ENCODE measurements at places on chromosomes 2 and 18.
A peak's percentile ranks its signal among the peaks of the same experiment; 100 is the strongest.

DNA sequence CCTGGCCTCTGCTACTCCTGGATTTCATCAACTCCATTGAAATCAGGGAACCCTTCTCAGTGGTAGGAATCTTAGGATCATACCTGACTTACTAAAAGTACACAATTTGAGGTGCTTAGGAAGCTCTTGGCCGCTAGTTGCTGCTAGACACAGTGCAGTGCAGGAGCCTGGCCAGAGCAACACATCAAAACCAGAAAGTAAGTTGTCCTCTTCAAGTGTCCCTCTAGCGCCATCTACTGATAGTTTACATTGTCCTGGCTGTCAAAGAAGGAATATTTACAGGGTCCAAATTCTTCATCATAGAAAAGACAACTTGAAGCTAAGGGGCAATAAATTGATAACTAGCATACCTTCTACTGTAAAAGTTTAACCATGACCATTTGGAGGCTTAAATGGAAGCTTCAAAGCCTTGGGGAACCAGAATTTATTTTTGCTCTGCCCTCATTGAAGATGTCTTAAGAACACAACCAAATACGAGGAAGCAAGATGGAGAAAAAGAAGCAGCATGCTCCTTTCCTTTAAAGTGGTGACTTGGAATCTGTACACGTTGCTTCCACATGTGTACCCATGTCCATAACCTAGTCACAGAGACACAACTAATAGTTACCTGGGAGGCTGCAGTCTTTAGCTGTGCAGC lies 889.1 kb upstream of the GCFC2 start:
- DNase-seq: no peak

- no peak for DNase-seq
Measured at GRCh38 chr18:11145413-11146191, 3.8 kb downstream of the PIEZO2 start.

- DNase-seq: no peak
Measured at GRCh38 chr2:121485039-121485438, 45.6 kb upstream of the RNU4ATAC start.

DNA sequence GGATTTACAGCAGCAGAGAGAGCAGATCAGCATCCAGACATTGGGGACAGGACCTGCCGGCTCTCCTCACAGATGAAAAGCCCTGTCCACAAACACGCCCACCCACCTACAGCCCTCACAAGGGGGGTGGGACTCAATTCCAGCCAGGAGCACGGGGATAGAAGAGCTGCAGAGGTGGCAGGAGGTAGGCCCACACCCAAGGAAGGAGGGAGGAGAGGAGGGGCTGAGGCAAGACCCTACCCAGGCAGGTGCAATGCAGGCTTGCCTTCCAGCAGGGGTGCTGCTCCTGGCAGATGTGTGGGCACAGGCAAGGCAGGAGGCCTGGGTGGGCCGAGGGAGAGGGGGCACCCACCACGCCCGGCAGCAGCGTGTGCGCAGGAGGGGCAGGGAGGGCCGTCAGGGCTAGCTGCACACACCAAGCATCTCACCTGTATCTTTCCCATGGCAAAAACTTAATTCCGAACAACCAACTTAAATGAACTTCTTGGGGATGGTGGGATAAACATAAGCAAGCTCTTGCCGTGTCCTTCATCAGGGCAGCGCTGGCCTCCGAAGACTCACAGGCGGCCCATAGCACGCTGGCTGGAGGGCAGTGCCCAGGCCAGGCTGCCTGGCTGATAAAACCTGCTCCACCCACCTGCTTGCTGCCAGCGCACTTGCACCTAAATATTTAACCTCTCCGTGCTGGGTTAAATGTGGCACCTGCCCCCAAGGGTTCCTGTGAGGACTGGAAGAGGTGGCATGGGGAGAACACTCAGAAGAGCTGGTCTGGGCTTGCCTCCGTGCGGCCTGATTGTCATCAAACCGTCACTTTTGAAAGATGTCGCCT lies 219.5 kb downstream of the HDAC4 start:
- DNase-seq: peak; percentile 8

DNA sequence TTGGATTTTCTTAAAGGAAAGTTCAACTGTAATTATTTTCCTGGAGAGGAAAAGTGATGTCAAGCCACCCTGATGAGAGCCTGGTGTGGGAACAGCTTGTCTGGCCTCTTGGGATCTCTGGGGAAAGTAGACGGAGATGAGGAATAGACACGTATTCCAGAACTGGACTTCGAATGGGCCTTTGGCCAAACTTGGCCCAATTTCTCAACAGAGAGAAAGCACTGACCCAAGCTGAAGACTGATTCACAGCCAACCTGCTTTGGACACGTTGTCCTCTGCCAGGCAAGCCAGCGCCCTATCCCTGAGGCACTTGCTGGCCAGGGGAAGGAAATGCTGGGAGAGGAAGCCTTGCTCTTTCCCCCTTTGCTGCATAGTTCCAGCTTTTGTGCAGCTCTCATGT lies 70.8 kb upstream of the CTAGE1 start:
- DNase-seq: no peak

DNA sequence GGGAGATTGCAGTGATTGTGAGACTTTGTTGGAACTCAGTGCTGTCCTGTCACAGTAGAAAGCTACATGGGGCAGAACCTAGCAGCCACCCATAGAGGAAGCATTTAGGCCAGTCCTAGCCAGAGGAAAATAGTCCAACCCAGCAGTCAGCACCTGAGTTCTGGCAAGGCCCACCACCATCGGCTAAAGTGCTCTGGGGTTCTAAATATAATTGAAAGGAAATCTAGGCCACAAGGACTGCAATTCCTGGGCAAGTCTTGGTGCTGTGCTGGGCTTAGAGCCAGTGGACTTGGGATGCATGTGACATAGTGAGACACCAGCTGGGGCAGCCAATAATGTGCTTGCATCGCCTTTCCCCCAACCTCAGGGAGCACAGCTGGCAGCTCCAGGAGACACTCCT lies 28.9 kb upstream of the ACTR2 start:
- DNase-seq: no peak

GRCh38 chr2:7270011-7270431 lies 352.8 kb downstream of the RNF144A start:
- DNase-seq: no peak

GRCh38 chr2:78245394-78246135 lies 723.4 kb upstream of the LRRTM4 start:
- DNase-seq: no peak

DNA sequence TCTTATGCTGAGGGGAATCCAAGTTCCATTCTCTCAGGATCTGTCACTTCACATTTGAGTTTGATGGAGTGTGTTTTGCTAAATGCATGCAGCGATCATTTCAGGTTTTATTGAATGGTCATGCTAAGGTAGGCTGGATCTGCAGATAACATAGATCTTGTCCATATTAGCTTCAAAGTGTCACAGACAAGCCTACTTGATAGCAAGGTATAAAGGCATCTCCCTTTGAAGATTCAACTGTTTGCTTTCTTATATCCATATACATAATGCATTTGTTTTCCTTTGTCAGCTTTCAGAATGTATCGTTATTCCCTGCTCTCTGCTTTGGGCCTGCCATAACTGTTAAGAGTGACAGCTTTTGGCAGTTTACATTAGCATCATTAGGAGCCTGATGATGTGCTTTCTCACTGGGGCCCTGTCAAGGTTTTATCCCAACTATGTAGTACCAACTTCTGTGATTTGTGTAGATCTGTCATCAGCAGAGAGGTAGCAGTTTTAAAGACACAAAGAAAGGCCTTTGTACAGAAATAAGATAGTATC lies 604.3 kb upstream of the CDH7 start:
- no peak for DNase-seq

GRCh38 chr18:12776821-12777471 lies 74.1 kb downstream of the PSMG2 start:
- no peak for DNase-seq

- DNase-seq: no peak
Measured at GRCh38 chr2:120445449-120446143, 99.7 kb downstream of the INHBB start.

- no peak for DNase-seq
Measured at GRCh38 chr2:134718023-134718816, 580 bp downstream of the TMEM163 start.

GRCh38 chr2:105952131-105952530 lies 207.4 kb downstream of the NCK2 start:
- DNase-seq: no peak

DNA sequence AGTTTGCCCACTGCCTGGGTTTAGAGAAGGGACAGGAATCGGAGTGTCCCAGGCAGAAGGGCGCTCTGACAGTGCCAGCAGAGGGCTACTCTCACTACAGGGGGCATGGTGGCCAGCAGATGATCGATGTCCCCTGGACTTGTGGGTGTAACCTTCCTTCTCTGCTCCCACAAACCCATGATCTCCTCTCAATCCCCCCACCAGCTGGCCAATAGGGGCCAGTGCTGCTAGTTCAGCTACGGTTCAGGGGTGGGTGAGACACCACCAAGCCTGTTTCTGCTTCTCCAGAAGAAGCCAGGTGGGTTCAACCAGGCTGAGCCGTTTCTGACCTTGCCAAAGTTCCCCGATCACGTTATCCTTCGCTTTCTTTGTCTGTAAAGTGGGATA lies 1.3 kb downstream of the NPPC start:
- DNase-seq: no peak

- no peak for DNase-seq
Measured at GRCh38 chr2:232900811-232901735, 31.0 kb downstream of the SNORC start.

DNA sequence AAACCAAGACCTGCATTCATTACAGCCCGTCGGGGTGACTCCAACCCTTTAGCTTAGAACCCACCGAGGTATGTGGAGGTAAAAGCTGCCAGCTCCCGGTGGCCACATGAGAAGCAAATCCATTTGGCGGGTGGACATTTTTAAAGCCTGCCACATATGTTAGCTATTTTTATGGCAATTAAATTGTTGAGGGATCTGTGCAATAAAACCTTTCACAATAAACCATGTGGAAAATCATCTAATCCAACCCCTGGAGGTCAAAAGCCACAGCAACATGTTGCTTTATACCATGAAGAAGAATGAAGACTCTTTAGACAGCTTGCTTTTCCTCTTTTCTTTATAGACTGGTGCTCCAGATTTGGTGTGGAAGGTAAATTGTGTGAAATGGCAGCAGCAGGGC lies 176.3 kb downstream of the AGPS start:
- no peak for DNase-seq

GRCh38 chr2:132754867-132755472 lies 85.0 kb upstream of the LYPD1 start:
- DNase-seq: no peak

- DNase-seq: no peak
Measured at GRCh38 chr2:214233164-214233563, 177.7 kb upstream of the VWC2L start.

Measured in activated CD8-positive, alpha-beta memory T cell treated with anti-CD3 and anti-CD28 coated beads, Interleukin-2, amount 50 U/mL, for 4 hours (primary cell).